ENCODE measurements at places on chromosomes 1 and 21.

GRCh38 chr1:204728045-204728444 lies 42.5 kb upstream of the LRRN2 start:
- no peak for DNase-seq

- no peak for DNase-seq
Measured at GRCh38 chr1:82108843-82109242, 308.1 kb downstream of the ADGRL2 start.

- DNase-seq = peak; percentile 91
Measured at GRCh38 chr1:169711469-169712308, at the start of gene SELL. Gene SELL, minus strand, starts transcription at chr1:169711620. Its CDS starts 122 bp downstream, at chr1:169711498.

GRCh38 chr1:87515781-87516180 lies 187.1 kb downstream of the LMO4 start:
- DNase-seq = no peak

- DNase-seq = no peak
Measured at GRCh38 chr1:54223441-54224202, 23.7 kb downstream of the MRPL37 start.

GRCh38 chr1:67874501-67875111 lies 41.3 kb upstream of the GNG12 start:
- DNase-seq = peak; percentile 32

DNA sequence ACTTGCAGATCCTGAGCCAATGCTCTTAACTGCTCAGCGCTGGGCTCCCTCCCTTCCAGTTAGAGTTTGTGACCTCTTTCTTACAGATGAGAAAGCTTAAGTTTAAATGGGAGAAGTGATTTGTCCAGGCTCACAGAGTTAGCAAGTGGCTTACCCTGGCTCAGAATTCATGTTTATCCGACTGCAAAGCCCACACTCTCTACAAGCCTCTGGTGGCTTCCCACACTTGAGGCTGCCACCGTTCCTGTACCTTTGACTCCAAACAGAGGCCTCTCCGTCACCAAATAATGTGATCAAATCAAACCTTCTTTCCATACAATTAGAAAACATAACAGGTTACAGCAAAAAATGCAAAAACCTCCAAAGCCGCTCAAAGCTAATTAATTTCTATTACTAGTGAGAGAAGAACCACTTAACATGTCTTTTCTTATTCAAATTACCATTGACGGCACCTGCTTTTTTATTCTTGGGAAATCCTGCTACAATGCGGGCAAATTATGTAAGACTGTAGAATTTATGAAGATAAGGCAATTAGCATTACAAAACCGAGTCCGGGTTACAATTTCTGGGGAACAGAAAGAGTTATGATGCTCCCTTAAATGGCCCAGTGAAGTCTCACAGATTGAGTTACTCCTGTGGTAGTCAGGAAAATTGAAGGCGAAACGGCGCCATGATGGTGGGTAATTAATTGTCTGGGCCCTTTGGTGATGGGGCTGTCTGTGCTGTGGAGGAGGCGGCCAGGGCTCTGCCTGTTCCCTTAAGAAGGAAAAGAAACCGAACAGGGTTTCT lies 324.3 kb upstream of the POU3F1 start:
- no peak for DNase-seq

Measured in DMS53 (cell line).